ENCODE measurements at places on chromosomes 5 and 9. TPM values are rescaled to one million over a fixed set of nuclear protein-coding genes. Genes with fewer than 3 reads are reported as not detected.

Gene DOLPP1
- total RNA-seq = 9.1 TPM

DNA sequence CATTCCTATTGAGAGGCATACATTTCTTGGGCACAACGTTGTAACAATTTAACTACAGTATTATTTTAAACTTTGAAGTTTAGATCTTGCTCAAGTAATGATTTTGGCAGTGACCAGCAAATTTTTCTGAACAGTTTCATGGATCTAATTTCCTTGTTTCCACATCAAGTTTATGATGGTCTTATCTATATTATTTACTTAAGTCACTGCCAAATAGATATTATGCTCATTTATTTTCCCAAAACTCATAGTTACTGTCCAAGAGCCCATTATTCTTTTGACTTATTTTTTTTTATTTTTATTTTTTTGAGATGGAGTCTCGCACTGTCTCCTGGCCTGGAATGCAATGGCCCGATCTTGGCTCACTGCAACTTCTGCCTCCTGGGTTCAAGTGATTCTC lies 86.5 kb upstream of the TLE4 start:
- H3K4me3 ChIP-seq = no peak overlapping the region
- no peaks in the 10 kb centered on the region for H3K4me1 ChIP-seq
- no peaks in the 10 kb centered on the region for H3K27me3 ChIP-seq
- DNase-seq = no peak

DNA sequence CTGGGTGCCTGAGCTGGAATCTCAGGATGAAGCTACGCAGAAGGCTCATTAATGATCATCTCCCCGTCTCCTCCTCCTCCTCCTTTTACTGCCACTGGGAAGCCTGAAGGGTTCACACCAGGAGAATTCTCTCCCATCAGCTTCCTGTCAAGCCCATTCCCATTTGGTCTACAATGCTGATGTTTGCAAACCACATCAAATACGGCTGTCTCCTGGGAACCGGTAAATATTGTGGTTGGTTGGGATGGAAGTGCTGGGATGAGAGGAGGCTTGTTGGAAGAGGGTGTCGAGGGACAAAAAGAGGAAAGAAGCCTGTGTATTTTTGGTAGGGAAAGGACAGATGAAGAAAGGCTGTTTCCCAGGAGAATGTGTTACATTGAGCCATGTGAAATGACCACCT lies 13.2 kb upstream of the S1PR3 start:
- H3K4me1 ChIP-seq = no peaks in the 10 kb centered on the region
- no peak for DNase-seq
- no peaks in the 10 kb centered on the region for H3K36me3 ChIP-seq
- no peak overlapping the region for H3K4me3 ChIP-seq

DNA sequence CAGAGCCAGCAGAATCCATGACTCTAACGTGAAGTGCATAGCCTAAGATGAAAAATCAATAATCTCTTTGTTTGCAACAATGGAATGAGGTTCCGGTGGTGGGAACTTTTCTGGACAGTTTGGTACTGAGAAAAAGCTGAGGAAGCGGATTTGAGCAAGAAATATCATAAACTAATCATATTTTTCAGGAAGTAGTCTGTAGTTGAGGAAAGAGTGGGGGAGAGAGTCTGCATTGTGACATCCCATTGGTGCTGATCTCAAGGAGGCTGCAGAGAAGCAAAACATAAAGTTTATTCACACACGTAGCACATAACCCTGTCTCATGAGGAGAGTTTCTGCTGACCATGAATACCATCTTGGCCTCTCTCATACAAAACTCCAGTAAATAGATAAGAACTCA lies 15.8 kb upstream of the FCHO2 start:
- DNase-seq = no peak
